D721Med (cell line): ENCODE measurements at places on chromosomes 11 and 22.

DNA sequence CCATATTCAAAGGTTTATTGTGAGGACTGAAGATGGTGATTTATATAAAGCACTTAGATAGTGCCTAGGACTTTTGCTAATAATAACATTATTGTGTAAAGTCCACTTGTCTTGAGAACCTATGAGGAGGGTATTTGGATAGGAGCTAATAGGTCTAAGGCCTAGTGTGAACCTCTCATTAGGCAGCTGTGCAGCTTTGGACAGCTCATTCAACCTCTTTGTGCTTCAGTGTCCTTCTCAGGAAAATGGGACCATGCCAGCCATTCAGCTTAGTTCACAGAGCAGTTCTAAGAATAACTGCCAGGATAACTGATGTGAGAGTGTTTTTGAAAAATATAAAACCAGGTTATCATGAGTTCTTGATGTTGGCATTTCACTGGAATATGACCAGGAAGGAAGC lies 56.2 kb downstream of the NAV2 start:
- DNase-seq: no peak

DNA sequence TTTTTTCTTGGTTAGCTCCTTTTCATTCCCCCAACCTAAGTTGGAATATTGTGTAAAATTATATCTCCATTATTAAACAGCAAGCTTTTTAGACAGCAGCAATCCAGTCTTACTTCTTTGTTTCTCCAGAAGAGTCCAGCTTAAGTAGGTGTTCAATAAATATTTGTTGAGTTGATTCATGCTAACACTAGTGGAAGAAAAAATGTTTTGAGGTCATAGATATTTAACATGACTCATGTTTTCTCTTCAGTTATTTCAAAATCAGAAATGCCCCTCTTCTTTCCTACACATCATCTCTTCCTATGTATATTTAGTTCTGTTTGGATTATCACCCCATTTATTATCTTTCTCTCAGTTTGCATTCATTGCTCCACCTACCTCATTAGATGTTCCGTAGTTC lies 20.3 kb downstream of the CCDC83 start:
- DNase-seq: no peak

DNA sequence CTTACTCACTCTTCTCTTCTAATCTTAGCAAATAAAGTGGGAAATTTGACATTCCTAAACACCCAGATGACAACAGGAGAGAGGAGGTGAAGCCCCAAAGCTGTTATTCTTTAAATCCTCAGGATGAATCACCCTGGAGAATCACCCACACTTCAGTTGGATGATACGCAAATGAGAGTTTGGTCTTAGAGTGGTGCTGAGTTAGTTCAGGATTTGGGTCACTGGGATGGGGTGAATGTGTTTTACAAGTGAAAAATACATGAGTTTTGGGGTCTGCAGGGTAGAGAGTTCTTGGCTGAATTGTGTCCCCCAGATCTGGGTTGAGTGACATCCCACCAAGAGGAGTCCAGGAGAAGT lies 117.2 kb downstream of the GGTLC2 start:
- no peak for DNase-seq

DNA sequence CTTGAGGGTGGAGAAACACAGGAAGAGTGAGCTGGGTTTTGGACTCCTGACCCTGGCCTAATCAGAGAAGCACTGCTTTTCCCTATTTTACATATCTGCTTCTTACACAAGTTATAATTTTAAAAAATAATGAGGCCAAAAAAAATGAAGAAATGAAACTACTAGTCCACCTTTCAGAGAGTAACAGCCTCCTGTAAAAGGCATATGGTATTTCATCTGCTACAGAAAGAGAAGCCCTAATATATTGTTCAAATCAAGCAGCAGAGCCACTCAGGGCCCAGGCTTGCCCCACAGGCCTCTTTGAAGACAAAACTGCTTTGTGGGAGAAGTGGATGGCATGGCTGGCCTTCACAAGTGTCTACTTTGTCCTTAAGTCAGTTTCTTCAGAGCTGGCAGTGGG lies 10.0 kb downstream of the DIXDC1 start:
- no peak for DNase-seq

- DNase-seq: no peak
Measured at GRCh38 chr22:23089633-23090456, 19.5 kb downstream of the GNAZ start.

- no peak for DNase-seq
Measured at GRCh38 chr11:102111787-102112508, 1.7 kb downstream of the YAP1 start.

DNA sequence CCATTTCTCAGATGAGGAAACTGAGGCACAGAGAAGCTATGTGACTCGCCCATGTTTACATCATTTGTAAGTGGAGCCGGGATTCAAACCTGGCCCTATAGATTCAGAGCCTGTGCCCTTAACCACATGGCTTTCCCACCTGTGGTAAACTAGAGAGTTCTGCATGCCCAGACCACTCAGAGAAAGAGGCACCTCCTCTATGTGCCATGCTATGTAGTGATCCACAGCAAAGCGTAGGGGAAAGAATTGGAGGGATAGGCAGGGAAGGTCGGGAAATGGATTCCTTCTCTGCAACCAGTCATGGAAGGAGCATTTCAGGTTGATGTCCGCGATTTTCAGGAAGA lies 15.4 kb upstream of the POU2AF2 start:
- peak; percentile 17 for DNase-seq

DNA sequence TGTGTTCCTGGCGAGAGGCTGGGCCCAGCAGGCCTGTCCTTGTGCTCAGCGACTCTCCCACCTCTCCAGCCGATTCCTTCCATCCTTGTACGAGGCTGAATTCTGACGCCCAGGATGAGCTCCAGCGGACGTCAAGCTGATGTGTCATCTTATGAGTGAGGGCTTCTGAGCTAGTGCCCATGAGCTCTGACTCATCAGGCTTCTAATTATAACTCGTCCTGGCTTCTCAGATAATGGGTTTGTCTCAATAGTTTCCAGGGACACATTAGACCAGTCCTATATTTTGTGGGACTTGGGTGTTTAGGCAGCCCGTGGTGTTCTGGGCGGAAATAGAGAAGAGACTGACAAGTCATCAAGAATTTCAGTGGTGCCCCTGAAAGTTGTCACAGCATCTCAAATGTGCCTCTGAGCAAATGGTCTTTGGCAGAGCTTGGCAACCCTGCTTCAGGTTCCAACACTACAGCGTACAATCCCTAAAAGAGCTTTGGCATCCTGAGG lies 108.2 kb upstream of the CD44 start:
- no peak for DNase-seq

GRCh38 chr22:33917744-33918406 lies 2.4 kb downstream of the LARGE1 start:
- DNase-seq: no peak

GRCh38 chr11:33633251-33634003 lies 67.2 kb downstream of the C11orf91 start:
- DNase-seq: no peak

GRCh38 chr22:23775779-23776375 lies 3.2 kb downstream of the MMP11 start:
- DNase-seq: no peak

GRCh38 chr11:133386262-133386661 lies 146.0 kb downstream of the OPCML start:
- DNase-seq: no peak

DNA sequence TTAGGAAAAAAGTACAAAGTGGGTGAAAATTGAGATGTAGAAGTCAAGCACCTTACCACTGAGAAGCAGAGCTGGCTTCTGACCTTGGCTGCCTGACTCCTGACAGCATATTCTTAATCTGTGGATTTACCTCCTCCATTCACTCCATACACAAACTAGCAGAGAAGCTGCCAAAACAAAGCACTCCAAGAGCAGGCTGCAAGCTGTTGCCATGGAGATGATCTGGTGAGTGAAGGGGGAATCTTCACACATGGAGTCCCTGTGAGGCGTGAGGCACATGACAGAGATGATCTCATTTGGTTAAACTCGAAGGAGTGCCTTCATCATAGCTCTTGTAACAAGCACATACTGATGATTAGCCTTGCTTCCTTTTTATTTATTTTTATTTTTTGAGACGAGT lies 16.1 kb downstream of the COMMD9 start:
- no peak for DNase-seq

GRCh38 chr11:7467652-7468051 lies 17.7 kb upstream of the OLFML1 start:
- no peak for DNase-seq

- no peak for DNase-seq
Measured at GRCh38 chr11:131668500-131669400, 298.3 kb downstream of the NTM start.

GRCh38 chr11:61037441-61038093 lies 64.7 kb upstream of the CD5 start:
- DNase-seq: no peak

DNA sequence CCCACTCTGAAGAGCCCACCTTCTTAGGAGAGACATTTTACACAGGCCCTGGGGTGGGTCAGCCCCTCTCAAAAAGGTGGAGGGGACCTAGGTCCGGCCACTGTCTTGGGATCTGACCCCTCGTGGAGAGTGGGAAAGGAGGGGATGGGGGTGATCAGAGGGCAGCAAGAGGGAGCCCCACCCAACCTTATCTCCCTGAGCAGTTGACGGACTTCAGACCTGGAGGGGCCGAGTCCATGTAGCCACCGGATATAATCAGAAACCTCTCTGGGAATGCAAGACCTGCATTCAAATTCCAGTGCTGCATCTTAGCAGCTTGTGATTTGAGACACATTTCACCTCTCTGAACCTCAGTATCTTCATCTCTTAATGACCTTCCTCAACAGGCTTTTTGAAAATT lies 44.0 kb downstream of the TP53I11 start:
- DNase-seq: no peak

DNA sequence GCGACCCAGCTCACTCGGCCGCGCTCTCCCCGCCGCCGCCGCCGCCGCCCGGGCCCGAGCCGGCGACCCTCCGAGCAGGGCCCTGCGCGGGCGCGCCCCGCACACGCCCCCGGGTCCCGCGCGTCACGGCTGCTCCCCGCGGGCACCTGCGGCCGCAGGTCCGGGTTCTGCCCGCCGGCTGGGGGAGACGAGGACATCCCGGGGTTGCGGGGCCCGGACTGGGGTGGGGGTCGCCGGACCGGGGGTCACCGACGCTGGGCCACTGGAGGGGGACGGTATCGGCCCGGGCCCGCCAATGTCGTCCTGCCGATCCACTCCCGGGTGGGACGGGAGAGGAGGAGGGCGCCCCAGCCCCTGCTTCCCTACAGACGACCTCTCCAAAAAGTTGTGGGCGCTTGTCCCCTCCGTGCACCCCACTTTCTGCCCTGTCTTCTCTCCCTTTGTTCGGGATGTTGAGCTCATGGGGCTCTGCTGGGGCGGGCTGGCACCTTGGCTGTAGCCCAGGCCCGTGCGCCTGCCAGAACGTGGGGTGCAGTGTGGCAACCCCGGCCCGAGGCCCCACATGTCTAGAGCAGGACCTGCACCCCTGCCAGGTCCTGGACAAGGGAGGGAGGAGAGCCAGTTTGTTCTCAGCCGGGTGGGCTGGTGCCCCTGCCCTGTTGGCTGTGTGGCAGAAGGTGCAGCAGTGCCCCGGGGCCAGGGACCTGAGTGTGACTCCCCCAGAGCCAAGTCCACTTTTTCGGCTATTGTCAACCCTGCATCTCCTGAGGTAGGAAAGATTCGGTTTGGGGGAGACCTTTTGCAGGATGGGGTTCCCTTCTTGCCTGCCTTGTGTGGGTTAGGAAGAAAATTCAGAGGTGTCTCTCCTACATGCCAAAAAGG lies 40.2 kb upstream of the CELSR1 start:
- no peak for DNase-seq

DNA sequence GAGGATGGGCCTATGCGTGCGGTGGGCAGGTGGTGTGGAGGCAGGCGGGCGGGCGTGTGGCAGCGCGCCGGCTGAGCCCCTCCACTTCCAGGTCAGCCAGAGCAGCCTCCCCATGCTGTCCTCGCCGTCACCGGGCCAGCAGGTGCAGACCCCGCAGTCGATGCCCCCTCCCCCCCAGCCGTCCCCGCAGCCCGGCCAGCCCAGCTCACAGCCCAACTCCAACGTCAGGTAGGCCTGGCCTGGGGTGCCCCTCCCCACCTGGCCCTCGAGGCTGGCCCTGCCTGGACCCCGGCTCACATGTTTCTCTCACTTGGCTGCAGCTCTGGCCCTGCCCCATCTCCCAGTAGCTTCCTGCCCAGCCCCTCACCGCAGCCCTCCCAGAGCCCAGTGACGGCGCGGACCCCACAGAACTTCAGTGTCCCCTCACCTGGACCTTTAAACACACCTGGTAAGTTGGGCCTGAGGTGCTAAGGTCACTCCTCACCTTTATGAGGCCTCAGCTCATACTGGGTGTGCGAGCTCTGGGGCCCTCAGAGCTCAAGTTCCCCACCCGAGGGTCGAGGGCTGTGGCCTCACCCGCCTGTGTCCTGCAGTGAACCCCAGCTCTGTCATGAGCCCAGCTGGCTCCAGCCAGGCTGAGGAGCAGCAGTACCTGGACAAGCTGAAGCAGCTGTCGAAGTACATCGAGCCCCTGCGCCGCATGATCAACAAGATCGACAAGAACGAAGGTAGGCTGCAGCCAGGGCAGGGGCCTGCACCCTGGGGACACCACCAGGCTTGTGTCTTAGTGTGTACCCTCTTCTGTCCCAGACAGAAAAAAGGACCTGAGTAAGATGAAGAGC lies 75.3 kb downstream of the MED15 start:
- DNase-seq: no peak

DNA sequence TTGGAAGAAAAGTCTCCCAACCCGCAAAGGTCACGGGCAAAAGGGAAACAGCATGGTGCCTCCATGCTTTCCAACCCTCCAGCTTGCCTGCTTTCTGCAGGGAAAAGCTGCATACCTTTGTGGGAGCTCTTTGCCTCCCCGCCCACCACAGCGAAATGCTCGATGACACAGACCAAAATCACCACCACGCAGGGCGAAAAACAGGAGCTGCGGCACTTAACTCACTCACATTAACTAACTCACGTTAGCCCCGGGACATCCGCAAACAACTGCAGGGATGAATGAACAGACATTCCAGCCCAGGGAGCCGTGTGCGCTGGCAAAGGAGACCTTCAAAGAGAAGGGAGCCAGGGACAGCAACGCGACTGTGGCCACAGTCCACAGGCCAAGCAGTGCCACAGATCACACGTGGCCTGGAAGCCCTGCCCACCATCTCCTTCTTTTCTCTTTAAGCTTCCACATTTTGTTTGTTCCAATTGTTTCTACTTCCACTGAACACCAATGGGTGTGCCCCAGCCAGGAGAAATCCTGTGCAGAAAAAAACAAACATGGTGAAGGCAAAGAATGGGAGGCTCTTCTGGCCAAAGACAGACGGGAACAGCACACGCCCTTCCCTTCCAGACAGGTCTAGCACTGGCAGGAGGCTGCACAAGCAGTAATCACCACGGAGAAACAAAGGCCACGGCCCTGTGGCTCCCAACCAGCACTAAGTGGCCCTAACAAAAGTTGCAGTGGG lies 39.3 kb downstream of the DUSP8 start:
- no peak for DNase-seq

GRCh38 chr22:34592123-34592740 lies 473.7 kb upstream of the ISX start:
- DNase-seq: no peak

GRCh38 chr22:18110194-18110953 lies at the start of gene TUBA8:
Gene TUBA8 (plus strand): TSS chr22:18110809. CDS start chr22:18110866, 57 bp downstream.
- DNase-seq: no peak
